ENCODE measurements at places on chromosomes 3 and 15.
A peak's percentile ranks its signal among the peaks of the same experiment; 100 is the strongest.

- DNase-seq: no peak
These were observed 14.9 kb downstream of the TGM5 start for GRCh38 chr15:43251871-43252250.

DNA sequence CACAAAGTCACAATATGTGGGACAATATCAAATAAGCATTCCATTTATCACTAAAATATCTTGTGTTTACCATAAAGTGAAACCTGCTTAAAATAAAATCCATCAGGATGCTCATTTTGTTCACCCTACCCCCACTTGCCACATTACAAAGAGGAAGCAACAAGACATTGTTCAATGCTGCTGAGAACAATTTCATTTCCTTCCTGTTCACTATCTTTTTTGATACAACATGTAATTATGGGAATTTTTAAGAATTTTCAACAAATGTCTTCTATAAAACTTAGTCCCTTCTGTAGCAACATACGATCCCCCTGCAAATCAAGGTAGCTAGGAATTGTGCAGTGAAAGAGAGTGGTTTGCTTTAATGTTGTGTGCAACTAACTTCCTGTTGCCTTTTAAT lies 34.9 kb upstream of the GPR160 start:
- no peak for DNase-seq

- DNase-seq: peak; percentile 54
These were observed 39.0 kb upstream of the THRB start for GRCh38 chr3:24533561-24534193.

- no peak for DNase-seq
These were observed 16.5 kb downstream of the GSK3B start for GRCh38 chr3:120077731-120078130.

DNA sequence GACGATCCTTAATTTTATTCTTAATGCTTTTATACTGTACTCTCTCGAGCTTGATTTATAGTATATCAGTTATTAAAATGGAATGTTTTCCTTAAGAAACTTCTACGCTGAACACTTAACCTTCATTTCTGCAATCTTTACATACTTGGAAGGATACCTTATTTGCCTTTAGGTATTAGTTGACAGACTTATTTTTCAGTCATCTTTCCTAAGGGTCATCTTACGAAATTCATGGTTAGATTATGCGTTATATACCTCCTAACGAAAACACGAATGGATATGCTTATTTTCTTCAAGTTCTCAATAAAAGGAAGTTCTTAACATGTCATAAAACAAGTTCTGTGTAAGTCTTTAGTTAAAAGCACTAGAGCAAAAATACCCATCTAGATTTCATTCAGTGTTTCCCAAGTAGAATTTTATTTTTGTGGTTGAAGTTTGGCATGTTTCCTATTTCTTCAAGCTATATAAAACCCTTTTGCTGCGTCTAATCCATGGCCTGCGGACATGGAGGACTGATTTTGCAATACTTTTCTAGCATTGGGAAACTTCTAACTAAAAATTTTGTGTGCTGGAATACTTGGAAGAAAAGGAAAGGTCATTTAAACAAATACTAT lies 231.3 kb downstream of the TP63 start:
- DNase-seq: no peak

GRCh38 chr3:46892285-46893145 lies 15.0 kb downstream of the PTH1R start:
- DNase-seq: no peak

GRCh38 chr3:13561376-13561775 lies 12.5 kb downstream of the FBLN2 start:
- no peak for DNase-seq

DNA sequence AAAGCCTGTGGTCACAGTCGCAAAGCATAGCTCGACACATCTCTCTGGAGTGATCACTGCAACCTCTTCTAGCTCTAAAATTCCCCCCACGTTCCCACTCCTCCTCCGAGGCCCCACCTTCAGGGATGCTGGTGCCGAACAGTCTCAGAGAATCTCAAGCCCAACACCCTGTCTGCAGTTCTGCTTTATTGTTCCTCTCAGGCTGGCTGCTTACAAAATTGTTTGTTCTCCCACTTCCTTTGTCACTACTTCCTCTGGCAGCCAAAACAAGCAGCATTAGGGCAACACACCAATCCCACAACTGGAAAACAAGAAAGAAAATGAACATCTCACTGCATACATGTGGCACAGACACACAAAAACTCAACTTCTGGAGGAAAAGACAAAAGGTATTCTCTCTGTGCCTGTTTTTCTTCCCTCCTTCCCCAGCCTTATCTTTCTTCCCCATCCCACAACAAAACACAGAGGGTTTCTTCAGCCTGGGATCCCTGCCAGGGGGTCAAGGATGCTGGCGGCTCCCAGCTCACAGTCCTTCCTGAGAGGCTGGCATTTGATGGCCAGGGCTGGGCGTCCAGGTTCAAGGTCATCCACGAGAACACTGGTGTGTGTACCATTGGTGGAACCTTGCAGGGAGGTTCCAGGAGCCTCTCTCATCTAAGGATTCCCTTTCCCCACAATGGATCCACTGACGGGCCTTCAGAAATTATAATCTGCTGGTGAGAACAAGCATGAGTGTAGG lies 108.4 kb downstream of the TMCO5A start:
- no peak for DNase-seq

- DNase-seq: no peak
These were observed 658.4 kb upstream of the CFAP20DC start for GRCh38 chr3:59708202-59708601.

- peak; percentile 88 for DNase-seq
These were observed at the start of gene SMAD6 for GRCh38 chr15:66702035-66702786. SMAD6 (plus strand) TSS chr15:66702236; CDS start chr15:66703259, 1,023 bp downstream.

DNA sequence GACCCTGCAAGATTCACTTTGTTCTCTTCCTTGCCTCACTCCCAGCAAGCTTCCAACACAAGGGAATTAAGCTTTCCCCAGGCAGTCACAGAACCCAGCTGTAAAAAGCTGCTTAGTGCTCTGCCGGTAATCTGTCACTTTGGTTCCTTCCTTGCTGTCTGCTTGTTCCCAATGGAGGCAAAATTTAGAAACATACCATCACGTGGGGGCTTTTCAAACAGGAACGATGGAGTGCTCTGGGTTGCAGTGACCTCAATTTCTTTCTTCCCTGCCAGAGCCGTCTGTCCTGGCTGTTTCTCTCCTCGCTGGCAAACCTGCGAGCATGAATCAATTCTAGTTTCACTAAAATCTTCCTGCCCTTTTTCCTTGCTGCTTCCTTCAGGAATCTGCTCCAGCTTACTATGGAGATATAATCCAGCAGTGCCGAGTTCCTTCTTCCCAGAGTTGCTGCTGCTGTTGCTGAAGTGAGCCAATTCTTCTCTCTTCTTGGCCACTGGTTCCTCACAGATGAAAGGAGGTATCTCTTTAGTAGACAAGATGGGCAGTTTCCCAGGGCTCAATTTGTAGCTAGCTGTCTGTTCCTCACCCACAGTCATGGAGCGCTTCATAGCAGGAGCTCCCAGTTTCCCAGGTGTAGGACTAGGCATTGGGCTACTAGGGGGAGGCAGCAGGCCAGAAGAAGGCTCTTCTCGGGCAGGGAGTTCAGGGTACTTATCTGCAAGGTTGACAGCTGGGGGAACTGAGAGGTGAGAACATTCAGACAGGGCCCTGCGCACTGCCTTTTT lies 88.1 kb downstream of the DHX30 start:
- DNase-seq: no peak

DNA sequence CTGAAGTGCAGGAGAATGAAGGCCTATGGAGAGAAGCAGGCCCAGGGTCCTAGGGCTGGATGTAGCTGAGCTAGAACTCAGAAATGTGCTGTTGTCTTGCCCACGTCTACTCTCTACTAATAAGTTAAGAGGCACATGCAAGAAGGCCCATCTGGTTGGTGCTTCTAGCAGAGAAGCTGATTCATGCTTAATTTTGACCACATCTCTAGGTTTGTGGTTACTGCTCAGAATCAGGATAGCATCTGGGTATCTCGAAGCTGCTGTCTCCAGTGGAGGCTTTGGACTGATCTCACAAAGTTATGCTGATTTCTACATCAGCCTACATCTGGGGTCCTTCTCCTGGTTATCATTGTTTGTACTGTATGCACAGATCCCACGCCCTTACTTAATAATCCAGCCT lies 87.3 kb downstream of the CACNA1D start:
- no peak for DNase-seq

GRCh38 chr3:32972482-32973146 lies 21.2 kb downstream of the CCR4 start:
- DNase-seq: no peak

GRCh38 chr3:123081718-123082369 lies 15.0 kb downstream of the PDIA5 start:
- no peak for DNase-seq

DNA sequence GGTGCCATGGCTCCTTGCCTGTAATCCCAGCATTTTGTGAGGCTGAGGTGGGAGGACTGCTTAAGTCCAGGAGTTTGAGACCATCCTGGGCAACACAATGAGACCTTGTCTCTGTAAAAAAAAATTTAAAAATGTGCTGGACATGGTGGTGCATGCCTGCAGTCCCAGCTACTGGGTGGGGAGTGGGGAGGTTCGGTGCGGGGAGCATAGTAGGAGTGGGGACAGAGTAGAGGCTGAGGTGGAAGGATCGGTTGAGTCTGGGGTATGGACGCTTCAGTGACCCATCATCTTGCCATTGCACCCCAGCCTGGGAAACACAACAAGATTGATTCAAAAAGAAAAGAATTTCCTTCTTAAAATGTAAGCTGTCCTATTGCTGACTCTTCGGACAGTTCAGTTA lies 1490.0 kb upstream of the GBE1 start:
- no peak for DNase-seq

- peak; percentile 89 for DNase-seq
These were observed 87.4 kb downstream of the NFKBIZ start for GRCh38 chr3:101936419-101937356.

GRCh38 chr3:120272286-120272685 lies 12.7 kb downstream of the GPR156 start:
- DNase-seq: no peak

- no peak for DNase-seq
These were observed 304.4 kb downstream of the DOCK3 start for GRCh38 chr3:50978991-50979667.

GRCh38 chr3:67006460-67006859 lies 8.4 kb downstream of the KBTBD8 start:
- no peak for DNase-seq

DNA sequence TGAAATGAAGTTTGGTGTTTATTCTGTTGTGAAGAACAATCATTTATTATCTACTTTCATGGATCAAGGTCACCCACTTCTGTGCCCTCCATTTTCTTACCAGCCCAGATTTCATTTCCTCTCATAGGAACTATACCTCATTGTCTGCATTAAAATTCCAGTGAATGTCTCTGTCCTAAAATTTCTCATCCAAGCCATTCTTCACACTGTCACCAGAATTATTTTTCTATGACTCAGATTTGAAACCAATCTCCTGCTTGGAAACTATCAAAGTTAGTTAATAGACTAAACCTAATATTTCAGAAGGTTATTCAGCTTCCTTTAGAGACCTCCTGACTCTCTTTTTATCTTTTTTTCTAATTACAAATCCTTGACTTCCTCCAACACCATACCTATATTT lies 364.1 kb upstream of the CBLB start:
- no peak for DNase-seq

- DNase-seq: no peak
These were observed 135.0 kb downstream of the LRRK1 start for GRCh38 chr15:101054116-101054515.

GRCh38 chr3:48598323-48599076 lies 3.4 kb upstream of the COL7A1 start:
- DNase-seq: peak; percentile 76

GRCh38 chr15:78232951-78233350 lies 1.4 kb downstream of the ACSBG1 start:
- no peak for DNase-seq

GRCh38 chr3:69855436-69856162 lies 116.3 kb downstream of the MITF start:
- no peak for DNase-seq

DNA sequence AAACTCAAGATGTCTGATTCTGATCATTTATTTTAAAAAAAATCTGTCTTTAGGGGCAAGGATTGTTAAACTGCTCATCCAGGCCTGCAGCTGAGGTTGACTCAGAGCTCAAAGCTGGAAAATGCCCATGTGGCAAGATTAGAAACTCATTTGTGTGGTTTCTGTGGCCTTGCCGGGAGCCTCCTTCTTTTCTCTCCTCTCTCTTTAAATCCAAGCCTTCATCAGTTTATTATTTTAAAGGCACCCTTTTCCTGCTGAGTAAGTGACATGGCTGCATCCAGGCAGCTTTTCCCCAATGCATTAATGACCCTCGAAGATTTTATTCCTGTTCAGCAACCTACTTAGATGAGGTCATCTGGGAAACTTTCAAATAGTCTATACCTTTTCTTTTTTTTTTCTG lies 221.3 kb upstream of the CDIN1 start:
- peak; percentile 70 for DNase-seq

DNA sequence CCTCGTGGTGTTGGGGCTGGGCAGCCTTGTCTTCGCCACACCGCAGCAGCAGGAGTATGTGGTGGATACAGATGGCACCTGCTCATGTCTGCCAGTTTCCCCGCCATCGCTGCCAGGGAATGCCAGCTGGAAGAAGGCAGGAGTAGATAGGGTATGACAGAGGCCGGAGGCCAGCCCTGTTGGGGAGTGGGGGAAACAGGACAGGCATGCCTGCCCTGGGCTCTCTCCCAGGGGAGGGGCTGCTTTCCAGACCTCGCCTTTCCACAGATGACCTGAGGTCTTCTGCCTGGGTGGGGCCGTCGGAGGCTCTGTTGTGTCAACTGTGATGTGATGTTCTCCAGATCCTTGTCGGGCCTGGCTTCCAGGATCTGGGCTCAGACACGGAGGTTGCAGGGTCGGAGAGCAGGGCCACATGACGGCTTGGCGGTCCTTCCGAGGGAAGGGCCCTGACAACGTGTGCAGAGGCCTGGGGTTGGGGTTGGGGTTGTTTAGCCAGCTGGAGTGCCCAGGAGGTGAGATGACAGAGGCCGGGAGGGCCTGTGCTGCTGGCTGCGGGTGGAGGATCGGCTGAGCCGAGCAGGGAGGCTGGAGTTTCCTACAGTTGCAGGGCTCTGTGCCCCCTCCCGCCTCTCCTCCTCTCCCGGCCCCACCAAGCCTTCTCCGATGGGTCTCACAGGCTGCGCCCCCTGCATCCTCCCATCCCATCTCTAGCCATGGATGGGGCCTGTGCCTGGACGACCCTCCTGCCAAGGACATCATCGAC lies 102.0 kb downstream of the TBC1D2B start:
- no peak for DNase-seq

GRCh38 chr3:171049861-171050444 lies 23.4 kb upstream of the SLC2A2 start:
- DNase-seq: no peak
